ENCODE measurements at places on chromosomes 1 and 21. TPM values are rescaled to one million over a fixed set of nuclear protein-coding genes. Genes with fewer than 3 reads are reported as not detected.

Gene OR2T35
- total RNA-seq: not detected

Gene LAMC2
- total RNA-seq: 3.3 TPM

Gene BRINP3
- 41.1 TPM for total RNA-seq

Gene CELA2A
- not detected for total RNA-seq

Gene SLC25A34
- total RNA-seq: 32.2 TPM

Gene TNNT2
- total RNA-seq: 0.40 TPM

Gene PSRC1
- 8.3 TPM for total RNA-seq

Gene FOXD3
- total RNA-seq: not detected

Gene CFHR3
- total RNA-seq: not detected

Gene BACE2
- 43.3 TPM for total RNA-seq

Gene IL20
- not detected for total RNA-seq

Gene TNFAIP8L2
- total RNA-seq: not detected

Gene RPS6KA1
- 292 TPM for total RNA-seq

Gene MATN1
- not detected for total RNA-seq

Gene PDZK1IP1
- total RNA-seq: 153 TPM

Gene SPATA46
- total RNA-seq: not detected

Gene GPR37L1
- 0.27 TPM for total RNA-seq

Gene ZYG11B
- total RNA-seq: 36.3 TPM

Gene CD2
- total RNA-seq: 36.3 TPM

Gene CHI3L1
- total RNA-seq: 1.9 TPM

Gene COL16A1
- 201 TPM for total RNA-seq

Gene SLC5A9
- total RNA-seq: 210 TPM

Gene LIPI
- not detected for total RNA-seq
